ENCODE measurements at places on chromosomes 12 and 14. TPM values are rescaled to one million over a fixed set of nuclear protein-coding genes. Genes with fewer than 3 reads are reported as not detected.

The GALNT9 gene
- polyA plus RNA-seq, result 4.8 TPM

The SERPINA6 gene
- polyA plus RNA-seq, result 12.9 TPM

The CCDC196 gene
- not detected for polyA plus RNA-seq

The BDKRB1 gene
- 1.5 TPM for polyA plus RNA-seq

The POTEM gene
- not detected for polyA plus RNA-seq

The GNB3 gene
- 1.4 TPM for polyA plus RNA-seq

The SDR9C7 gene
- polyA plus RNA-seq, result not detected

The ADAM20 gene
- polyA plus RNA-seq, result not detected

The SYCP3 gene
- polyA plus RNA-seq, result 0.54 TPM

The NOC4L gene
- 22.3 TPM for polyA plus RNA-seq

The ALX1 gene
- polyA plus RNA-seq, result 0.90 TPM

The SDSL gene
- 116 TPM for polyA plus RNA-seq

The SYNDIG1L gene
- polyA plus RNA-seq, result 0.47 TPM

The KLRB1 gene
- polyA plus RNA-seq, result 0.73 TPM

The FBRSL1 gene
- 23.8 TPM for polyA plus RNA-seq

The AQP6 gene
- polyA plus RNA-seq, result 74.1 TPM

The AGAP2 gene
- polyA plus RNA-seq, result 0.13 TPM

The FAM181A gene
- polyA plus RNA-seq, result not detected
